Lung (tissue), 17 donors: ENCODE measurements at places on chromosomes 16 and 17.
A peak's percentile ranks its signal among the peaks of the same experiment; 100 is the strongest.

DNA sequence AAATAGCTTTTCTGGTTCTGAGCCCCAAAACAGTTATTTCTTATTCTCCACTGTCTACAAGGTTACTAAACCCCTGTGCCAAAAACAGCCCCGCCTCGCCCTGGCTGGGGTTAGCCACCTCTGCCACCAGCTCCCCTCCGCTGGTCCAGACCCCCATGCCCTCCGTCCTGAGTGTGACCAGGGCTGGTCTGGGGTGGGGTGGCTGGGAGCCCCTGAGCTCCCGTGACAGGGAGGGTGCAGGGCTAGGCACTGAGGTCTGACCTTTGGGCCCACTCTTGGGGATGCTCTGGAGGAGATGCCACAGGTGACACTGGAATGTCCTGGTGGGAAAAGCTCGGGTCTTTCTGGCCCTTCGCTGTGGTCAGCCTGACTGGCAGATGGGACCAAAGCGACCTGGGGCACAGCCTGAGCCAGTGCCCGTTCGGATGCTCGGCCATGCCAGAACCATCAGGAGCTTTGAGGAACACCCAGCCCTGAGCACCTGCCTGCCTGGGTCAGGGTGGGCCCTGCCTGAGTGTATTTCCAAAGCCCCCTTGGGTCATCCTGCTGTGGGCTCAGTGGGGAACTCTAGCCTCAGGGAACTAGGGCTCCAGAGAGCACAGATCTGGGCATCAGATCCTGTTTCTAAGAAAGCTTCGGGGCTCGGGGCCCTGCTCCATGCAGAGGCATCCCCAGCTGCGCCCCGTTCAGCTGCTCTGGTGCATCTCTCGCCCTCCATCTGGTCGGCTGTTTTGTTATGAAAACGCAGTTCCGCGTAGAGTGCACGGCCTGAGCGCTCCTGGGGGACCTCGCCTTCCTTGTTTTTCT is 72.1 kb upstream of the GNG13 start:
- no peak for DNase-seq

DNA sequence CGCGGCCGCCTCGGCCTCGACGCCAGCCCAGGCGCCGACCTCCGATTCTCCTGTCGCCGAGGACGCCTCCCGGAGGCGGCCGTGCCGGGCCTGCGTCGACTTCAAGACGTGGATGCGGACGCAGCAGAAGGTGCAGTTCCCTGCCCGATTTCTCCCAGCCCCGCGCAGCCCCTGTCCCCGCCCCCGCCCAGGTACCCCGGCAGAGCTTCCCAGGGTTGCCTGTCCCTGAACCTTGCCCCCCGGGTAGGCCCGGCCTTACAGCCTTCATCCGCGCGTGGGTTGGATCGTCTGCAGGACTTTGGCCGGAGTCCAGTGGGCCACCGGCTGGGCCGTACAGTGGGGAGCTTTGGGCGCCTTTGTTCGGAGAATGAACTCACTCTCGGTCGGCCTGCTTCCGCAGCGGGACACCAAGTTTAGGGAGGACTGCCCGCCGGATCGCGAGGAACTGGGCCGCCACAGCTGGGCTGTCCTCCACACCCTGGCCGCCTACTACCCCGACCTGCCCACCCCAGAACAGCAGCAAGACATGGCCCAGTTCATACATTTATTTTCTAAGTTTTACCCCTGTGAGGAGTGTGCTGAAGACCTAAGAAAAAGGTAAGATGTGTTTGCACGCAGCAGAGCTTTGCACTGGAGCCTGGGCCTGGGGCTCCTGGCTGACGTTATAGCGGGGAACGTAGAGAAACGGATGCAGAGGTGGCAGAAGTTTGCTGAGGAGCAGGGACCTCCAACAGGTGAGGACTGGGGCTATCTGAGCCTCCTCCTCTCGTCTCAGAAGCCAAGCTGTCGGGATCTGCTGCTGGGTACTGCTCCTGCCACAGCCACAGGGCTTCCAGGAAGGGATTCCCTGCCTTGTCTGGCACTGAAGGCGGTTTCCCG is 593 bp downstream of the GFER start:
- no peak for DNase-seq

GRCh38 chr16:89696670-89697128 is 4.8 kb downstream of the SPATA2L start:
- DNase-seq, result no peak

DNA sequence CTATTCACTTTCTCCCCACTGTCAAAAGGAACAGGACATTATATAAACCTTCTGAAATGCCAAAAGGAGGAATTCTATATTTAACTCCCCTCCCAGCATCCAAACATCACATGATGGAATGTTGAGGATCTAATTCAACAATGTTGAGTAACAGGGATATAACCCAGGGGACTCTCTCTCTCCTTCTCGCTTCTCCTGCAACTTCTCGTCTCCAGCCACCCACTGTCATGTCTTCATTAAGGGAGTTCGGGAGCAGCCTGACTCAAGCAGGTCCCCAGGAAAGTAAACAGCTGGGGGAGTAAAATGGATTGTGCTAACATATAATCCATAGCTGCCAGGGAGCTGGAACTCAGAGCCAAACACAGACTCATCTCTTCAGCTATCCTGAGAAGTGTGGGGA is 51.7 kb downstream of the GRIN2A start:
- DNase-seq, result no peak

DNA sequence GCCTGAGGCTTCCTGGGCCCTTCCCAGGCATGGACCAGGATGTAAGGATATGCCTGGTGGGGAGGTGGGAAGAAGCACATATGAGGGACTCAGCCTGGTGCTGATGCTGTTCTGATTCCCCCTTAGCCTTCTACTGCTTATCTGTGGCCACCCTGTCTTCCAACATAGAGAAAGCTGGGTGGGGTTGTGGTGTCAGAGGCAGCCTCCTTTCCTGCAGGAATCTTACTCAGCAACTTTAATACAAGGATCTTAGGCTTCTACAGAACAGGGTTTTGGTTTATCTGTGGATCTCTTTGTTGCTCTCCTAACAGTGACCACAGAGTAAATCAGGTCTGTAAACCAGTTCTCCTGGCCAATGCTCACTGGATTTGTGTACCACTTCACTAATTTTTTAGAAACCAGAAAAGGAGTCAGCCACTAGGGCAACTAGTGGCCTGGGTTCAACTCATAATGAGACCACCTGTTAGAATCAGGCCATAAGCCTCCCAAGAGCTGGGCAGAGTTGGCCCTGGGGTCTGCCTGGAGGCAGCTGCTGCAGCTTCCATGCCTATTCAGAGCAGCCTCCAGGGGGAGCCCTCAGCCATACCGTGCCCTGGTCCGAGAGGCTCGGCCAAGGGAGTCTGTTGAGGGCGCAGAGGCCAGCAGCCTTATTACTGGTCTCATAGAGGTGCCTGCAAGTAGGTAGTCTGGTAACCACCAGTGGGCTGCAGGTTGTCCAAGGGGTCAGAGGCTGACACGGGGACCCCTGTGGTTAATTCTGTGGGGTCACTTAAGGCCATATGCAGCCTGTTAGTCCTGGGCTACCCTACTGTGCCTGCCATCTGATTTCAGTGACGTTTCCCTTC is 7.1 kb downstream of the HAS3 start:
- no peak for DNase-seq

DNA sequence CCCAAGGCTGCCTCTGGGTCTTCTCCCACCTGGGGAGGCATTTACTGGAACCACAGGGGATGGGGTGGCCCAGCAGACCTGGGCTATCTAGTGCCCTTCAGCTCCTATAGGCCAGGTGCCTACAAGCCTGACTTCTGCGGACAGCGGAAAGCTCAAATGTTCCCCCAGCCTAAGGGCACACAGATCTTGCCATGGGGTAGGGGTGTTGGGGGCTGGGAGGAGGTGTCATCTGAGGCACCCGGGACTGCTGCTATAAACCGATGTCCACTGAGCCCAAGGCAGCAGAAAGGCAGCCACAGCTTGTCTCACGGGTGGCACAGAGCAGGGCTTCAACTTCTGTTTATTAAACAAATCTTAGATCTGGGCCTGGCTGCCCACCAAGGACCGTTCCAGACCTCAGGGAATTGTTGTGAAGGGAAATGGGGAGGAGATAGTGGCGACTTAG is 3.6 kb downstream of the MYO1C start:
- no peak for DNase-seq

- no peak for DNase-seq
Measured at GRCh38 chr17:1673041-1673785, 11.5 kb downstream of the PRPF8 start.

DNA sequence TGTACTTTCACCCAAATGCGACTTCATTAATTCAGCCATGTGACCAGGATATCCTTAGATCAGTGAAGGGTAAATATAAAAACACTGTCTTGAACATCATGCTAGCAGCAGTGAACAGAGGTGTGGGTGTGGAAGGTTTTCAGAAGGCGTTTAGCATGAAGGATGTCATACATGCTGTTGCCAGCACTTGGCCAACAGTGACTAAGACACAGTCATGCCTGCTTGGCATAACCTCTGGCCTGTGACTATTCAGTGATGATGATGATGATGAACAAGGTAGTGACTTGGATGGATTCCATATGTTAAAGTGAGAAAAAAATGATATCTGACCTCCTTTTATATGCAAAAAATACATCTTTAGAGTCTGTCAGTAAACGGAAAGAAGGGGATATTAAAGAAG is 97.9 kb downstream of the MAP2K4 start:
- DNase-seq, result no peak

DNA sequence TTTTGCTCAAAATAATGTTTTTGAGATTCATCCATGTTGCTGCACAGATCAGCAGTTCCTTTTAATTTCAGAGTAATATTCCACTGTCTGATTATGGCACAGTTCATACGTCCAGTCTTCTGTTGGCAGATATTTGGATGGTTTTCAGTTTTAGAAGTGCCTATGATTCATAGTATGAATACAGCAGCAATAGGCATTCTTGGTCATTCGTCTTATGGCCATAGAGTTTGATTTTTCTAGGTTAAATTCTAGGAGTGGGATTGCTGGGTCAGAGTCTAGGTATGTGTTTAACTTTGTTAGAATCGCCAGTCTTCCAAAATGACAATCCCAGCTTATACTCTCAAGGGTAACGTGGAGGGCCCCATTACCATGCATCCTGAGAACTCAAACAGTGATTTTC is 11.5 kb upstream of the IL34 start:
- no peak for DNase-seq

DNA sequence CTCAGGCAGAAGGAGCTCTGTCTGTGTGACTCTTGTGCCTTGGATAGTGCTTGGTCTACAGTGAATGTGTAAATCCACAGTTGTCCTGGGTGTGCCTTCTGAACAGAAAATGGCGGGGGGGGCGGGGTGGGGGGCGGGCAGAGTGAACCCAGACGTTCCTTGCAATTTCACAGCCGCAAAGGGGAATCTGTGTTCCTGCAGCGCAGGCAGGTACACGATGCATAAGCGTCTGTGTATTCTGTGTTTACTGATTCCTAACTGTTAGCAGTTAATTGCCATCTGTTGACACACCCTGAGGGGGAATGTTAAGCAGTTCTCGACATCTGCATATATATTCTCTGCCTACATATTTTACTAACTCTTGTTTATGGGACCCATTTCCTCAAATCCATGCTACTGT is 123.5 kb upstream of the ZFHX3 start:
- no peak for DNase-seq

DNA sequence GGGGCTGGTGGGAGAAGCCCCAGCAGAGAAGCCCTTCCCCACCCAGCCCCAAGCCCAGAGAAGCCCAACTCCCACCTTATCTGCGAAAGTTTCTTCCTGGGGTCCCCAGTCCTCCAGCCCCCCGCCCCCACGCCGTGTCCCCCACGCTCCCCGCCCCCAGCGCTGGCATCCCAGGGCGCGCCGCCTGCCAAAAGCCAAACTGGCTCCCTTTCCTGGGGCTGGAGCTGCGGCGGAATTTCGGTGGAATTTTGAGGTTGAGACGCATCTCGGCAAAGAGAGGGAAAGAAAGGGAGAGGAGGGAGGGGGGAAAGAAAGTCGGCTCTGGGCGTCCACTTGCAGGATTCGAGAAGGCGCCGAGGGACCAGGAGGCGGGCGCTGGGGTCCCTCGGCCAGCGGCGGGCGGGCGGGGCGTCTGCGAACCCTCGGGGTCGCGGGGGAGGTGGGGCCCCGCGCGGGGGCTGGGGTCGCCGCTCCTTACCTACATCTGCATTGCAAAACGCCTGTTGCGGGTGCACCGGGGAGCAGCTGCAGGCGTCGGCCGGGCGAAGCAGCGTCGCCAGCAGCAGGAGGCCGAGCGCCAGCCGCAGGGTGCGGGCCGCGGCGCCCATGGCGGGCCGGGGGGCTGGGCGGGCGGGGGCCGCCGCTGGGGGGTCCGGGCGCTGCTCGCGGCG is 571 bp downstream of the TIMP2 start:
- peak; percentile 57 for DNase-seq

- no peak for DNase-seq
Measured at GRCh38 chr16:85209526-85210121, 97.4 kb upstream of the CIBAR2 start.

GRCh38 chr16:65319621-65320231 is 197.9 kb upstream of the CDH11 start:
- no peak for DNase-seq

GRCh38 chr17:39927929-39928857 is 661 bp downstream of the LRRC3C start:
- peak; percentile 38 for DNase-seq

- no peak for DNase-seq
Measured at GRCh38 chr16:1486551-1487390, 2.0 kb downstream of the PTX4 start.

DNA sequence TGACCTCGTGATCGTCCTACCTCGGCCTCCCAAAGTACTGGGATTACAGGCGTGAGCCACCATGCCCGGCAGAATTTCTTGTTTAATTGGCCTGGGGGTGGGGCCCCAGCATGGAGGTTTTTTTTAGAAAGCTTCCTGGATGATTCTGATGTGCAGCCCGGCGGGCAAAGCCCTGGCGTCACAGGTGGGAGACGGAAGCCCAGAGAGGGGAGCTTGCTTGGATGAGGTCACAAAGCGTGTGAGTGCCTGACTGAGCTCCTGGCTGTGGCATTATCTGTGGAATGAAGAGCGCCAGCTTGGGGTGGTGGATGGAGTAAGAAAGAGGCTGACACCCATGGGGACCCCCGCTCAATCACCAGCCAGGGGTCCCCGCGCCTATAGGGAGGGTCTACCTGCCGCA is 4.1 kb downstream of the VASN start:
- DNase-seq, result no peak

DNA sequence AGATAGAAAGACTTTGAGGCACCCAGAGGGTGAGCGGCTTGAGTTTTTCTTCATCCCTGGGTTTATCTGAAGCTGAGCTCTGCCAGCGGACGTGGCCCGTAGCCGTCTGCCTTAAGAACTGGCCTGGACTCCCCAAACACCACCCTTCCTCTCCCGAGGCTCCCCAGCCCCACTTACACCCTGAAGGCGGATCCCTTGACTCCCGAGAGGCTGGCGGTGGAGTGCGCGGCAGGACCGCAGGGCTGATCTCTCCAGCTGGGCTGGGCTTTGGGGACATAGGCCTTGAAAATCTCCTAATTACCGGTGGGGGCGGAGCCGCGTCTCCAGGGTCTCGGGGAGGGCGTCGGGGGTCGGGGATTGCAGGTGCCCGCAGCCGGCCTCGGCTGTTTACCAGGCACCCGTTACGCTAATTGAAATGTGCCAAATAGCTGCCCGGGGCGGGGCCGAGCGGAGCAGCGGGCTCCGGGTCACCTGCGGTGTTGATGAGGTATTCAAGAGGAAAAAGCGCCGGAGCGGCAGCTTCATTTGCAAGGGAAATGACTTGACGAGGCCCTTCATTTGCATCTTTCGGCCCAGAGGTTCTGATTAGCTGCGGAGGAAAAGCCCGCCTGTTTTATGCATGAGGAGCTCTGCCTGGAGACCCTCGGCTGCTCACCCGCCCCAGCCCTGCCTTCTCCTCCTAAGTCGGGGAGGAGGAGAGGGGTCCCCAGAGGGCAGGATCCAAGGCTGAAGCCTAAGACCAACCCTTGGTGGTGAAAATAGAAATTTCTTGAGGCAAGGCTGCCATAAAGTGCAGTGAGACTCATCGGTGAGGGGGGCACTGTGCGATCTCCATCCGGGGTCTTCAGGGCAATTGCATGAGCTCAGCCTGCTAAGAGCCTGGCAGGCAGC is 100.7 kb downstream of the MGAT5B start:
- DNase-seq, result peak; percentile 74

GRCh38 chr16:66899945-66900710 is 18.6 kb downstream of the CDH16 start:
- DNase-seq, result peak; percentile 95
